ENCODE measurements at places on chromosomes 1 and 21.

DNA sequence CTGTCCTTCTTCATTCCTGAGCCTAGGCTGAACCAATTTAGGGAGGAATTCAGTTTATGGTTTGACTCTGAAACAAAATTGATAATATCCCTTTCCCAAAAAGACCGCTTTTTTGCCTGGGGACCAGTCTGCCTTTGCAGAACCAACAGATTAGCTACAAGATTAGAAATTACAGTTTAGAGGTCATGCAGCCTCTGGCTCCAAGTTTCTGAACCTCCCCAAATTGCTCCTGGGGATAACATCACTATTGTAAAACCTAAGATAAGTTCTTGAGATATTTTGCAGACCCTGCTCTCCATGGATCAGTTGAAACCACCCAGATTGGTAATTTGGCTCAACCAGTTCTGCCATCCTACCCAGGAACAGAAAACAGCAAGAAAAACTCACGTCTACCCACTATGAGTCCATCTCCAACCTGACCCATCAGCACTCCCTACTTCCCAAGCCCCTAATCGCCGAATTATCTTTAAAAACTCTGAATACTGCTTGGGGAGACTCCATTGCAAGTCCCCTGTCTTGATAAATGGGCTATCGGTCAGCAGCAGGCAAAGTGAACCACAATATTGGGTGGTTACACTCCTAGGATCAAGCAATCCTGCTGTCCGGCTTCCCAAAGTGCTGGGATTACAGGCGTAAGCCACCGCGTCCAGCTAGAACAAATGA lies 605 bp upstream of the RABGGTB start:
- no peak for DNase-seq

GRCh38 chr1:244836584-244836983 lies 1.1 kb downstream of the COX20 start:
- no peak for DNase-seq

GRCh38 chr21:44800971-44801467 lies 601 bp downstream of the UBE2G2 start:
- peak; percentile 18 for DNase-seq

DNA sequence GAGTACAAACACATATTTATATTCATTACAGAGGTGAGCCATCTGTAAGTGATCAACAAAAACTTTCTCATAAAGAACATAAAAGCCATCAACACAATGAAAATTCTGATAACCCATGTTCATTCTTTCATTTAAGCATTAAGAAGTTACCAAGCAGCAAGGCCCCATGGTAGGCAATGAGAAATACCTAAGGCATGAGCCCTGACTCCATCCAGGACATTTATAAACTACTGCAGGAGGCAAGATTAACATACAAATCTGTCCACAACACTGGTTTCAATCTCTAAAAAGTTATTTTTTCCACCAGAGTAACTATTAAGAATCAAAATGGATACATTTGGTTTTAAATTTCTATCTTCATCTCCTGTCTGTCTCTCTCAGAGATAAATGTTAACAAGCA lies 76.1 kb downstream of the SIPA1L2 start:
- DNase-seq: no peak

DNA sequence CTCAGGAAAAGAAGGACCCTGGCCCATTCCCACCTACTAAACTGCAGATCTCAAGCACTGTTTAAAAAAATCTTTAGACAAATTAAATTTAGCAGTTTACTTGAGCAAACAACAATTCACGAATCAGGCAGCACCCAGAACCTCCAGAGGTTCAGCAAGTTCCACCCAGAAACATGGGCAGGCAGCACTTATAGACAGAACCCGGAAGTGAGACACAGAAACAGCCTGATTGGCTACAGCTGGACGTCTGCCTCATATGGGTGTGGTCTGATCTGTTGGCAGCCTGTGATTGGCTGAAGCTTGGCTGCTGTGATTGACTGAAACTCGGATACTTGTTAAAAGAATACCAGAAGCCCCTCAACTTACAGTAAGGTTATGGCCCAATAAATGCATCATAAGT lies 34.7 kb upstream of the COL6A2 start:
- DNase-seq: no peak

GRCh38 chr1:201266774-201267173 lies 16.5 kb upstream of the PKP1 start:
- peak; percentile 62 for DNase-seq

DNA sequence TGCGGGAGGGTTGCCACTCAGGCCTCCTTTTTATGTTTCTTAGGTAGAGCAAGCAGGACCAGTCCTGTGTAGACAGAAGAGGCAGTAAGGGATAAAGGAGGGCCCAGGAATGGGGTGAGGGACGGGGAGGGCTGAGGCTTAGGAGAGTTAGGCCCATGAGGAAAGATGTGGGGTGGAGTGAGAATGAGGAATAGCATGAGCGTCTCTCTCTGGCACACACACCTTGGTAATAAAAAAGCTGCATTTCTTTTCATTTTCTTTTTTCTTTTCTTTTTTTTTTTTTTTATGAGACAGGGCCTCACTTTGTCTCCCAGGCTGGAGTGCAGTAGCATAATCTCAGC lies 7.6 kb upstream of the HSPG2 start:
- no peak for DNase-seq

DNA sequence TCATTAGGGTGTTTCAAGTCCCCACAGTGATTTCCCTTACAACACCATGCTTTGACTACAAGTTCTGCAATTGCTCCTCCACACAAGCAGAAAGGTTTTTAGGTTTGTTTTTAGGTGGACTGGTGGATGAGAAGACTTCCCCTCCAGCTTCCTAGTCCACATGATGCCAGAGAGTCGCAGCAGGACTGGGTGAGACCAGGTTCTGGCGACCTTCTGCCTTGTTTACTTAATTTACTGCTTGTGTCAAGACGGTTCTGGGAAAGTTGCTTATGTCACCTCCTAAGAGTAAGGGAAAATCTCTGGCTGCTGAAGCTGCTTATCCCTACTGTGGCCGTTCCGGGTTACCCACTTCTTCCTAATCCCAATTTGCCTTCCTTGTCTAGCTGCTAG lies 76.4 kb downstream of the GLUL start:
- DNase-seq: no peak

DNA sequence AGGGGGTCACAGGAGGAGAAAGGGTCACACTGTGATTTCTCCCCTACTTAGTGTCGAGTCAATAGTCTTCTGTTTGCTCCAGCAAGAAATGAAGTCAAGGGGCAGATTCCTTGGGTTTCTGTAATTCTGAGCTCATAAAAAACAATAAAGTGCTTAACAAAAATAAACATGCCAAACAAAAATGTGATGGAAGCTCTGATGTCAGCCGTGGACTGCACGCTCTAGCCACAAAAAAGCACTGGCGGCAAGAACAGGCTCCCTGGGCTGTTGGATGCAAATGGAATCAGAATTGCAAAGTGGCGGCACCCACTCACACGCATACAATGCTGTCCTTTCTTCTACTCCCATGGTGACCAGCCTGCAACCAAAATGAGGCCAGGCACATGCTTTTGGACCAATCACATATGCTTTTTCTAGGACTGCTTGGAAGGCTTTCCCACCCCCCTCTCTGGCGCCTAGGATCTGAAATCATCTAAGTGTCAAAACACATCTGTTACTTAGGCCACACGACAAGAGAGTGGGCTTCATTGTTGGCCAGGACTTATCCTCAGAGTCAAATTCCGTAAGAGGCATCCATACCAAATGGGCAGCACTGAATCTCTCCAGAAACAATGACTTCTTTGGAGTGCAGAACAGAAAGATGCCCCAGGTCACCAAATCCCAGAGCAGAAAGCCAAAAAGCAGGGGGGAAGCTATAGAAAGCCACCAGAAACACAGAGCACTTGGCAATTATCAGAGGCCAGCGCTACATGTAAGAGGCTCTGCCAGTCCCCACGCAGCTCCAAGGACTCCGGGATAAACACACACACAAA lies 9.2 kb downstream of the C1orf198 start:
- no peak for DNase-seq

DNA sequence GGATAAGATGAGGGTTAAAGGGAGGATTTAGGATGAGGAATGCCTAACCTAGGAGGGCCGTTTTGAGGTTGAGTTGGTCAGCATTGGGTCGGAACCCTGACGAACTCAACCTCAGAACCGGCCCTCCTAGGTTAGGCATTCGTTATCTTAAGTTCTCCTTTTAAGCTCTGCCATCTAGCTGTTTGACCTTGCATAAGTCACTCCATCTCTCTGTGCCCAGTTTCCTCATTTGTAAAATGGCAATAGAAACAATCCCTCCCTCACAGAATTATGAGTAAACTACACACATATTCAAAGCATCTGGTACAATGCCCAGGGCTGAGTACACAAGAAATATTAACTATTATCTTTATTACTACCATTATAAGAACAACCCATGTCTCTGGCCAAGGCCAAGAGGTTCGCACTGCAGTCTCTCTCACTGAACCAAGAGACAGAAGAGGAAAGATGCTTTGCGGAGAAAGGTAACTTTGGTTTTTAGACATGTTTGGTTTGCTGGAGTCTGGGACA lies 4.8 kb downstream of the ABCB10 start:
- peak; percentile 21 for DNase-seq

- no peak for DNase-seq
These were observed 11.6 kb downstream of the ANGPTL3 start for GRCh38 chr1:62608905-62609304.

DNA sequence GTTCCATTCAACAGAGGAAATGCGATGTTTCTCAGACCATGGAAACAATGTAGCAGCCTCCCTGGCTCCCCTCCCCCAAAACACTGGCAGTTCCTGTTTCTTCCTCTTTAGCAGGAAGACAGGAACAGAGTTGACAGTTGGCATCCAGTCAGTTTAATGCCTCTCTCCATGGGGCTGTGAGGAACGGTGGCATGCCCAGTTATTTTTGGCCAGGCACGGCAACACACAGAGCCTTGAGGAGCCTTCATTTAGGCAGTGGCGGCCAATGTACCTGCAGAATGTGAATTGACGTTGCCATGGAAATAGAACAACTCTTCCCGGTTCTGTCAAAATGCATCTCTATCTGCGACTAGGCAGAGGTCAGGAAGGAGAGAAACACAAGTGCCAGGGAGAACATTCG lies 330.6 kb downstream of the DSCAM start:
- peak; percentile 33 for DNase-seq

DNA sequence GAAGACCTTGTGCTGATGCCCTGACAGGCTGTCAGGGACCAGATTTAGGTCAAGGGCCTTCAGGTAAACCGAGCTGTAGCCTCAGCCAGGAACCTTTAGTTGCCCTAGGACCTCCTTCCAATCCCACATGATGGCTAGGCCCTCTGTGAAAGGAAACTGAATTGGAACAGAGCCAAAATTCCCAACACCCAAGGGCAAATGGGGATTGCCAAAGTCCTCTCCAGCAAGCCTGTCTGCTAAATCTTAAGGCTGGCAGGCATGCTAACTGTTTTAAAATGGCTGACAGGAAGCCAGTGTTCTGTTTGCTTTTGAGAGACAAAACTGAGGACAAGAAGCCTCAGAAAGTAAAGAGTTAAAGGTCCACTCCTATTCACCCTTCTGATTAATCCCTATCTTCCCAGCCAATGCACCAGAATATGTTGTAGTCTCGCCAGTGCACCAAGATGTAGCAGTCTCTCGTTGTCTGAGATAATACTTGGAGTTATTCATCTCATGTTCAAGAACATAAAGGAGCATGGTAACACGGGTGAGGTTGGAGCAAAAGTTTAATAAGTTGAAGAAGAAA lies 35.1 kb downstream of the MSTO1 start:
- DNase-seq: no peak

DNA sequence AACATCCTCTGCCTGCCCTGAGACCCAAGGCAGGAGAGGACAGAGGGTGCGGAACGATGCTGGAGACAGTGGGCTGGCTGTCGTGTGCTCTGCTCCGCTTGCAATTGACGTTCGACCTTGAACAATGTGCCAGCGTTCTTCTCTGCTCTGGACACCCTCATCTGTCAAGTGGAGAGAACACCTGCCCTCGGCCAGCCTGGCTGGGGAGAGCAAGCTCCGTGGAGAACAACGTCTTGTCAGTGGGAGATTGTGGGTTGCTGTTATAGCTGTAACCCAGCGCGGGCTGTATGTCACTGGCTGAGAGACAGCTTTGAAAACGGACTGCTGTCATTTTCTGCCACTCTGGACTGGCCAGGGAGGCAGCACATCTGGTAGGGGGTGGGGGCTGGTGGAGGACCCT lies 14.7 kb downstream of the KIAA1614 start:
- DNase-seq: no peak

GRCh38 chr1:204797401-204797800 lies 73.3 kb upstream of the NFASC start:
- no peak for DNase-seq

- no peak for DNase-seq
These were observed 25.3 kb downstream of the OPTC start for GRCh38 chr1:203519053-203519840.

GRCh38 chr1:99062192-99062591 lies 57.5 kb upstream of the PLPPR5 start:
- DNase-seq: no peak

DNA sequence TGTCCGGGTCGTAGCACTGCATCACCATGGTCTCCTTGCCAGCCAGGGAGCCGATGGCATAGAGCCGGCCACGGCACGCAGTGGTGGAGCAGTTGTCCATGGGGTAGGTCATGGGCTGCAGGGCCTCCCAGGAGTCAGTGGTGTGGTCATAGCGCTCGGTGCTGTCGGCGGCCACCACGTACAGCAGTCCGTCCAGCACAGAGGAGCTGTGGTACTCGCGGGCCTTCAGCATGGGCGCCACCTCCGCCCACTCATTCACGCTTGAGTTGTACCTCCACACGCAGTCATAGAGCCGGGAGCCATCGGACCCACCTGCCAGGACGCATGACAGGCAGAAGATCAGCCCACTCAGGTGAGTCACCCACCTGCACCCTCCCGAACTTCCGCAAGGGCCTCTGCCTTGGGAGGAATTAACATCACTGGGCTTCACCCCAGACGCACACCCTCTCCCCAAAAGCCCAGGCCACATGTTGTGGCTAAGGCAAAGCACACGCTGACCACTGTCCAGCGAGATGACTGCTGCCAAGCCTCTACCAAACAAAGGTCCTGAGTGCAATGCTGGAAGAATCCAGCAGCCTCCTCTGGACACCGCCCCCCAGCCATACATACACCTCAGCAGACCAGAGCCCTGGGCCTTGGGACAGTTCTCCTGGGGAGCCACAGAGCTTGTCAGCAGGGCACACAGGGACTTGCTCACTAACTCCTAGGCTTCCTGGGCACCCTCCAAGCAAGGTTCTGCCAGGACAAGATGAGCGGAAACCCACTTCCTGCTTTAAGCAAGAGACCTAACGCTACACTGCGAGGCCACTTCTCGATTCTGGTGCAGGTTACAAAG lies 3.3 kb downstream of the KLHL21 start:
- peak; percentile 59 for DNase-seq

DNA sequence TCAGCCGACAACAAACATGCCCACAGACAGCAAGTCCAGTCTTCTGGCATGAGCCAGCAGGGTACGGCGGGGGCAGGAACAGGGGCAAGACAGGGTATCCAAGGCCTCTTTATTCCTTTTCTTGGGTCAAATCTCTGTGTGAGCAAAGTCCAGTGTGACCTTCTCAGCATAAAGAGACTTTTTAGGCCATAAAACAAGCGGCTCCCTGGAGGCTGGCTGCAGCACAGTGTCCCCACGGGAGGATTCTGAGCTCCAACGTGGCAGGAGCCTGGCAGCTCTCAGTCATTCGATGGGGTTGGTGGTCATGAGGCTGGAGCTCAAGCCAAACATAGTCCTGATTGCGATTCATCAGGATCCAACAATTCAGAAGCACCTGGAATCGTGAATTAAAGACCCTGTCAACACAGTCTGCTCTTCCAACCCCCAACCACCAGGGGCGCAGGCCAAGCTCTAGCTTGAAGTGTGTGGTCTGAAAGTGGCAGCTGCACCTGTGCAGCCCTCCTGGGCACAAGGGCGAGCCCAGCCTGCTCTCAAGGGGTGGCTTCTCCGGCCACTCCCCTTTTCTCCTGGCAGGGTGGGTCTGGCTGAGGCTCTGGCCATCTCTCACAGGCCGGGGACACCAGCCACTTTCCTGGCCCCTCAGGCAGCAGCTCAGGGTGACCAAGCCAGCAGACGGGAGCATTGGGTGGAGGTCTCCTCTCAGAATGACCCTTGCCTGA lies 62.1 kb downstream of the SLC66A1 start:
- no peak for DNase-seq
